ENCODE measurements at places on chromosomes 3 and 15.

DNA sequence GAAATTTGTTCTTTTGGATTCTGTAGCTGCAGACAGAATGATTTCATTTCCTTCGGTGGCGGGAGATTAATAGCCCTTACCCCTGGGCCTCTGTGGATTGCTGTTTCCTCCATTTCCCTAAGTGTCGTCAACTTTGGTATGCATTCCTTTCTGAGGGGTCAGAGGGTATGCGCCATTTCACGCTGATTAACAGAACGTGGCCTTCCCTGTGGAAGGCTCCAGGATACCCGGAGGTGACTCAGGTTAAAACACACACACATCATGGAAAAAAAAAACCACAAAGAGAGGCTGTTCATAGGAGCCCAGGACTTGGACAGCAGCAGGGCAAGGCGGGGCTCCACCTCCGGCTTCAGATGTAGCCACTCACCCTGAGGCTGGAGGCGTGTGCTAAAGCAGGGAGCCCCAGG lies 51.9 kb downstream of the EPHB1 start:
- DNase-seq, result no peak

GRCh38 chr3:182465301-182466185 lies 327.8 kb upstream of the ATP11B start:
- DNase-seq, result no peak

DNA sequence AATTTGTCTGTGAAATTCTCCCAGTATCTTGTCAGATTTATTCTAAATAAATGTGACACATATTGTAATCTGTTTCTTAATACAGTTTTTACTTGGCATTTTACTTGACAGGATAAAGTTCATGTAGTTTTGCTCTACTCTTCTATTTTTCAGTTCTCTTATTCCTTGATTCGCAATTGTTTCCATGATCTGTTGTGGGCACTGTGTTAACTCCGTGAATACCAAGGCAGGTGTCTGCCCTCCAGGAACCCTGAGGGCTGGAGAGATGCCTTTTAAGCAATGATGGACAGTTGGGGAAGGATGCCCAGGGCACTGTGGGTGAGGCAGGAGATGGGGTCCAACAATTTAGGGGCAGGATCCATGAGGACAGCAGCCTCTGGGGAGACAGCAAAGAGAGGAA lies 3.1 kb downstream of the CLDN11 start:
- DNase-seq, result no peak

- DNase-seq, result no peak
These were observed 79.4 kb downstream of the GTPBP8 start for GRCh38 chr3:113070072-113070640.

- no peak for DNase-seq
These were observed 47.6 kb downstream of the TXNRD3 start for GRCh38 chr3:126607214-126607908.

- no peak for DNase-seq
These were observed 141.9 kb upstream of the THBS1 start for GRCh38 chr15:39438799-39439592.

GRCh38 chr3:85821130-85821756 lies 862.5 kb downstream of the CADM2 start:
- no peak for DNase-seq

- no peak for DNase-seq
These were observed 89.9 kb downstream of the RBMS3 start for GRCh38 chr3:29370476-29371420.

- DNase-seq, result no peak
These were observed 27.6 kb downstream of the SUCNR1 start for GRCh38 chr3:151900884-151901643.

DNA sequence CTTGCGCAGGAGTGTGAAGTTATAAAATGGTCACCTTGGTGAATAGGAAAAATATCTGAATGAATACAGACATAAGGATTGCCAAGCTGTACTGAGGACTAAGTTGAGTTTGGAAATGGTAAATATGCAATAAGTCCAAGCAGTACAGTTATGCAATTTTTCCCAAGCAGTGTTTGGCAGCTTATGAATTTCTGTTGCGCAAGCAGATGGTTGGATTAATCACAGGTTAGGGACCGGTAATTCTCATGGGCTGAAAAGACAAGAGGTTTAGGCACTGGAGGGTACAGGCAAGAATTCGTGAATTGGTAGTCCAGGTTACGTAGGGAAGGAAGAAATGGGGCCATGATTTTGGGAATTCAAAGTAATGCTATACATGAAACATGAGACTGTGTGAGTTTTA lies 210.3 kb downstream of the RAP2B start:
- DNase-seq, result no peak

DNA sequence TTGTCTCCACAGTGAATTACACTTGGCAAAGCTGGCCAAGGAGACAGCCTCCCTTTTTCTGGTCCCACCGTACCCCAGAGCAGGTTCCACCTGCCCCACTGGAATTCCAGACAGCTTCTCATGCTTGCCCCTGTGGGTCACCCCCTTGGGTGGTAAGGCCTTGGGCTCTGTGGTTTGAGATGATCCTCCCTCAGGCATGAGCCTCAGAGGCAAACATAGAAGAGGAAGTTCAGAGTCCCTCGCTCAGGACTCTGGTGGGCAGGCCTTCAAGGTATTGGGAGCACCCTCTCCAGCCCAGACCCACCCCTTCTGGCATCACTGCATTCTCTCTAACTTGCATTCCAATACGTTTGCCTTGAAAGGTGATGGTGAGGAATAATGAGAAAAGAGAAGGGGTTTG lies 17.6 kb upstream of the UBA7 start:
- DNase-seq, result no peak

DNA sequence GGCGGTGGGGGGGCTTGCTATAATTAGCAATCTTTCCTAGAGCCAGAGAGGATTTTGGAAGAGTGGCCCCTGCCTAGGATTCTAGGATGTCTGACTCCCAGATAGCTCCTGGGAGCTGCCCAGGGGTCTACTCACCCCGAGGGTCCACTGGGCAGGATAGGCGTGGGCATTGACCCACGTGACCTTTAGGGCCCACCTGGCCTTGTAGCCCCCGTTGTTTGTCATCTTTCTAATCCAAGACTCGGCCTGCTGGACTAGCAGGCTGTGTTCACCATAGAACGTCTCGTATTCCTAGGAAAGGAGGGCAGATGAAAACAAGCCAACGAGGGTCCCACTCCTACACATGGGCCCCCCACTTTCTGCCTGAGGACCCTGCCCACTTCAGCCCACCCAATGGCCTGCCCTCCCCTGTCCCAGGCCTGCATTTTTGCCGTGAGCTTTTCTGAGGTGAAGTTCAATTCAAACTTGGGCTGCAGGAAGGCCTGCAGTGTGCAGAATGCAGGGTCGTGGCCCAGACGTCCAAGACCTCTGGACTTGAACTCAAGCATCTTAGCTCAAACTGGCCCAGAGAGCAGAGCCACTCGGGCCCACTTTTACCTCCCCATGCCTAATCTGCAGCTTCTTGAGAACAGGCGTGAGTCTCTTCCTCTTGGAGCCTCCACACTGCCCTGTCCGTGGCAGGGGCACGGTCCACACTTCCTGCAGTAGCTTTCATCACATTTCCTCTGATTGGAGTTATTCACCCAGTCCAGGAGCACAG lies 41.5 kb downstream of the MUC4 start:
- no peak for DNase-seq

GRCh38 chr3:8734908-8735307 lies 1.3 kb downstream of the CAV3 start:
- DNase-seq, result no peak

DNA sequence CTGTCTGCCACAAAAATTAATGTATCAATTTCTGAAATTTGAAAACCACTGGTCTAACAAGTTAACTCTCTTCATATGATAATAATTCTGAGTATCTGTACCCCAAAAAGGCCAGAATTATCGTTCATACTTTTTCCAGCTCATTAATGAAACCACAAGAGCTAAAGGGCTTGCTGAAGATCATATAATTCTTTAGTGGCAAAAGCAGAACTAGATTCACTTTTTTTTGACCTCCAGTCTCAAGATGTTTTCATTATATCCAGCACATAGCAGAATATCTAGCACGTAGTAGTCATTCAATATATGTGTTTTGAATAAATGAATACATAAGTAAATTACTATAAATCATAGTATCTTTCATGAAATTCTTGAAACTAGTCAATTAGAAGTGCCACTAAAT lies 246.7 kb upstream of the KCNH8 start:
- DNase-seq, result no peak

DNA sequence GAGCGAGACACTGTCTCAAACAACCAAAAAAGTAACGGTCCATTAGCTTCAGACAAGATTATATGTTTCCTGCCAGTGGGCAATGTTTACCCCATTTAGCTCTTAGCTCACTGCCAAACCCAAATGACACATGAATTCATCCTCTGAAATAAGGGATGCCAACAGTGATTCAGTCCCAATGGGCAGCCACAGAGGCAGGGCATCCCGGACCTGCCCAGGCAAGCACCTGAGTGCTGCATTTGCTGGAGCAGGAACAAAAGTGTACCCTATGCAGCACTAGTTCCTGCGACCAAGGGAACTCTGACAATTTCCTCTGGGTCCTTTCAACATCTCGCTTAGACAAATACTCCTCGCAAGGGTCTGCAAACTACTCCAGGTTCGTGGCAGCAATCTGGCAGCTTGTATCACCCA lies 8.0 kb downstream of the IP6K2 start:
- DNase-seq, result peak; percentile 35

DNA sequence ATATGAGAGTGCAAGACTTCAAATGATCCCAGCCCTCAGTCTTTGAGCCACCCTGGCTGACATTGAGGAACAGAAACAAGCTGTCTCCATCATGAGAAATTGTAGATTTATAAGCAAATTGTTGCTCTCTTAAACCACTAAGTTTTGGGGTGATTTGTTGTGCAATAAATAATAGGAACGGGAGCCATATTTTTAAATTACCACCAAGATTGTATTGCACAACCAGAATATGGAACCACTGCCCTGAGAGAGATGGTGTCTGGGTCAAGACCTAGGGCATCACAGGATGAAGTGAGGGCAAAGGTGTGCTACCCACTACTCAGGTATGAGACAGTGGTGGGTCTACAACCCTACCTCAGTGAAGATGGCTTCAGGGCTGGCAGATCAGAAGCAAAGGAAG lies 2.3 kb upstream of the CFAP92 start:
- DNase-seq, result no peak

GRCh38 chr15:73518180-73518862 lies 75.4 kb downstream of the REC114 start:
- DNase-seq, result no peak

DNA sequence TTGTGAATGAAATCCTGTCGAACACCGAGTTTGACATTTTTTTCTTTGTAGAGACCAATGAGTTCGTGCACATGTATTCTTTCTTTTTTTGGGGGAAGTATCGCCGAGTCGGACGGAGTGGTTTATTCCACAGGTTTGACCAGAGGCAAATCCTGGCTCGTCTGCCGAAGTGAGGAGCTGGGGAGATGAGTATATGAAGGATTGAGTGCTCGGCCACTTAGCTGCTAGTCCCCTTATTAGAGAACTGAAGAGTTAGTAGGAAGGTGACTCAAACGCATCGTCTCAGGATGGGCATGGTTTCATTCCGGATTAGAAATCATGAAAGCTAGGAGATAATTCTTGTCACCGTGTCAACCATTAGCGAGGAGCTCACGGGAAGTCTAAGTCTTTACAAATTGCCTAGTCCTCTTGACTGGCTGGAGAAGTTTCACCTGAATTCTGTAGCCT lies 154.7 kb upstream of the GOLIM4 start:
- DNase-seq, result no peak

DNA sequence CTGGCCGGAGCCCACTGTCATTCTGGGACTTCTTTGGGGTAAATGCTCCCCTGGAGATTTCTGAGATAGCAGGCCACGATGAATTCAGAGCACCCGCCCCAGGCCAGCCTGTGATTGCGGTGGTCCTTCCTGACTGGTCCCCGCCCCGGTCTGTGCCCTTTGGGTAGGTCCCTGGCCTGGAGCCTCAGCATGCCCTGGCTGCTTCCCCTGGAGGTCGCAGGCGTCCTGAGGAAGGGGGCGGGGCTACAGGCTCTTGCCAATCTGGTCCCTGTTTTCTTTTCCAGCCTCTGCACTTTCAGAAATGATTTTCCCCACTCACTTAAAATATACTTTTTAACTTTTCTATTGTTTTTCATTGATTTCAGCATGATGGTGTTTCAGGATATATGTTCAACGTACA lies 250.2 kb upstream of the ATP10A start:
- DNase-seq, result no peak

- DNase-seq, result no peak
These were observed 18.5 kb downstream of the MINAR1 start for GRCh38 chr15:79450648-79451047.

- no peak for DNase-seq
These were observed 103.3 kb downstream of the IL1RAP start for GRCh38 chr3:190617185-190617584.

- DNase-seq, result no peak
These were observed 176.6 kb downstream of the VGLL3 start for GRCh38 chr3:86814321-86814720.

DNA sequence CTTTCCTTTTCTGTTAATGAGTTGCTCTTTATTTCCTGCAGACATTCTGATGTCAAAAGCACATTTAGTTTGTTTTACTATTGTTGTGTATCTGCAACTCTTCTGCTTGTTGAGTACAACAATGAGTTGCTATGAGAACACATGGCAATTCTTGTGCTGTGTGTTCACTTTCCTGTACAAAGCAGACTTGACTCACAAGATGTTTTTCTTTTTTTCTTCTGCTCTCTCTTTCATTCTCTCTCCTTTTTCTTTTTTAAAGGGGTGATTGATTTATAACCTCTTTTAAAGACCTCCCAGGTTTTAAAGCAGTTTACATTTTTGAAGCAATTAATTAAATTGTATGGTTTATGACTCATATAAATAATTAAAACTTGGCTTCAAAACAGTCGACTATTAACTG lies 31.6 kb upstream of the ABHD10 start:
- no peak for DNase-seq

DNA sequence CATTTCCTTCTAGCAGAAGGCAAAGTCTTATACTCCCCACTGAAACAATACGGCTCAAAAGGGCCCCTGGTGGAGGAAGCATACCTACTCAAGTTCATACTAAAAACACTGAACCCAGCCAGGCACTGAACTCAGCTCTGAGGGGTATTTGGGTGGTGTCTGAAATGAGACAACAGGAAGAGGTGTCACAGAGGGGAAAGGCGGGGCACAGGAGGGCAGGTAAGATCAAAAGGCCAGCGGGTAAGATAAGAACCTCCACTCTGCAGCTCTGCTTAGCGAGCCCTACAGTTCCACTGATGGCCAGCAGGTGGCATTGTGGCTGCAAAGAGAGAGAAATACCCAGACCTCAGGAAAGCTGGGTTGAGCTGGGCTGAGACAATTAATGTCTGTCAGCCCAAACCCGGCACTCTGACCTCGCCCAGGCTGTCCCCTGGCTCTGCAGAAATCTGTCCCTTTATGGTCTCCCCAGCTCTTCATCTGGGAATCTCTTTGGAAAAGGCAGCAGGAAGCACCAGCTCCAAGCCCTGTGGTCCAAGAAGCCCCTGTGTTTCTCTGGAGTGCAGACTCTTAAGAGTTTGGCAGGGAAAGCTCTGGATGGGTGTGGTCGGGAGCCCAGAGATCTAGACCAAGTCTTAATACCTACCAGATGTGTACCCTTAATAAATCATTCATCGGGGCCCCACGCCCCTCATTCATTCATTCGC lies 8.4 kb downstream of the MFGE8 start:
- DNase-seq, result peak; percentile 78

DNA sequence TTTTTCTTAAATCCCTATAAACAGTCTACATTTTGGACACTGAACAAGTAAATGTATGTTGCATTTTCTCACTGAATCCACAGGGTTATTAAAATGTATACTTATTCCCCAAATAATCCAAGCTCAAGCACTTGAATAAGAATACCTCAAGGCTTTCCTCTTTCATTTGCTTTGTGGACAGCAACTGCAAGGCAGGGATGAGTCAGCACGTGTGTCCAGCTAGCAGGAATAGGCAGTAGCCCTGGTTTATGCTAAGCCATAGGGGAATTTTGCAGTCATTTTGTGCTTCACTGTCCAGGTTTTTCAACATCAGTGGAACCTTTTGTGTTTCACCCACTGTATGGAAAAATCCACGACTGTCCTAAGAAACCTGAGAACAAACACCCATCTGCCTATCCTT lies 96.7 kb upstream of the KCNMB2 start:
- no peak for DNase-seq

Data from hematopoietic multipotent progenitor cell treated with erythropoietin and hydrocortisone succinate and interleukin-3 and kit ligand, for 17 days (in vitro differentiated cells).